ENCODE measurements at places on chromosomes 12 and 14.
A peak's percentile ranks its signal among the peaks of the same experiment; 100 is the strongest.

DNA sequence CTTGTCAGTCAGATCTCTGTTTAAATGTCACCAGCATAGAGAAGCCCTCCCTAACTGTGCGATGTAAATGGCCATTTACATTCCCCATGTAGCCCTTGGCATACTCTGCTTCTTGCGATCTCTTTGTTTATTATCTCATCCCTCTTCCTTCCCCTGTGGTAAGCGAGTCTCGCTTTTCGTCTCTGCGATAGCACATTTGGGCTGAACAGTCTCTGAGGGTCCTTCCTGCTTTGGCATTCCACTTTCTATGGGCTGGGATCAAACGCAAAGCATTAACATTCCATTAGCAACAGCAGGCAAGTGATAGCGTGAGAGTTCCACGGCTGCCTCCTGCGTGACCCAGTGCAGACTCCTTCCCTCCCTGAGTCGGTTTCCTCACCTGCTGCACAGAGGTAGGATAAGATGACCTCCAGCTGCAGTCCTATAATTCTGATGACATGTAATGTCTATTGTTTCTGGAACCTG, 61.4 kb upstream of the TUNAR start:
- no peak for DNase-seq

- DNase-seq, result peak; percentile 44
These were observed 58.5 kb upstream of the TMPO start for GRCh38 chr12:98456576-98457573.

DNA sequence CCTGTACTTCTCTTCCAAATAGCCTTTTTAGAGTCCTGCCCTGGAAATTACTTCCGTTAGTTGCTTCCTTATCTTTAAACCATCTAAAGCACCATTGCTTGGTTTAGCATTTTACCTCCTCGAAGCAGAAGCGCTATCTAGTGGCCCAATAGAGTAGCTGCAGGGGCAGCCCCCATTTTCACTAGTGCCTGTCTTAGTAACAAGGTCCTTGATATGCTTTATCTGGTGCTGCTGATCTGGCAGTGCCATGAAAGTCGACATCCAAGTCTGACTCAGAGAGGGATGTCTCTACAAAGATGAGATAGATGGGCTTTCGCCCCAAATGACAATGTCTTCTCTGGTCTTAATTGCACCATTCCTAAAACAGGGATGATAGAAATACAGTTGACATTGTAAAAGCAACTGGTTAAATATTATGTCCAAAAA, 25.0 kb upstream of the CIT start:
- peak; percentile 80 for DNase-seq

- no peak for DNase-seq
These were observed 400.5 kb downstream of the LRIG3 start for GRCh38 chr12:58519839-58520238.

DNA sequence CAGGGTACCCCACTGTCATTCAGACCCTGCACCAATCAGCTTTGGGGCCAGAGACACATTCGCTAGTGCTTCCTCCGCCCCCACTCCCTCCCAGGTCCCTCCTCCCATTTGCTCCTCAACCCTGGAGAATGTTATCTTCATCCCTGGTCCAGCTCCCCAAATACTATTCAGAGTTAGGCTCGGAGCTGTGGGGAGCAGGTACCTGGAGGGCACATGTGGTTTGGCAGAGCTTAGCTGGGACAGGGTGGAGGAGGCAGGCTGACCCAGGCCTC, 19.5 kb downstream of the VSX2 start:
- no peak for DNase-seq

GRCh38 chr14:100051543-100051942, 13.7 kb upstream of the EVL start:
- no peak for DNase-seq

GRCh38 chr14:57492859-57493258, 798 bp downstream of the CCDC198 start:
- DNase-seq, result no peak

Data from WERI-Rb-1 (cell line).